ENCODE measurements at places on chromosomes 16 and 17.

- DNase-seq = no peak
Observed at GRCh38 chr16:68627951-68628425, 17.1 kb upstream of the CDH3 start.

DNA sequence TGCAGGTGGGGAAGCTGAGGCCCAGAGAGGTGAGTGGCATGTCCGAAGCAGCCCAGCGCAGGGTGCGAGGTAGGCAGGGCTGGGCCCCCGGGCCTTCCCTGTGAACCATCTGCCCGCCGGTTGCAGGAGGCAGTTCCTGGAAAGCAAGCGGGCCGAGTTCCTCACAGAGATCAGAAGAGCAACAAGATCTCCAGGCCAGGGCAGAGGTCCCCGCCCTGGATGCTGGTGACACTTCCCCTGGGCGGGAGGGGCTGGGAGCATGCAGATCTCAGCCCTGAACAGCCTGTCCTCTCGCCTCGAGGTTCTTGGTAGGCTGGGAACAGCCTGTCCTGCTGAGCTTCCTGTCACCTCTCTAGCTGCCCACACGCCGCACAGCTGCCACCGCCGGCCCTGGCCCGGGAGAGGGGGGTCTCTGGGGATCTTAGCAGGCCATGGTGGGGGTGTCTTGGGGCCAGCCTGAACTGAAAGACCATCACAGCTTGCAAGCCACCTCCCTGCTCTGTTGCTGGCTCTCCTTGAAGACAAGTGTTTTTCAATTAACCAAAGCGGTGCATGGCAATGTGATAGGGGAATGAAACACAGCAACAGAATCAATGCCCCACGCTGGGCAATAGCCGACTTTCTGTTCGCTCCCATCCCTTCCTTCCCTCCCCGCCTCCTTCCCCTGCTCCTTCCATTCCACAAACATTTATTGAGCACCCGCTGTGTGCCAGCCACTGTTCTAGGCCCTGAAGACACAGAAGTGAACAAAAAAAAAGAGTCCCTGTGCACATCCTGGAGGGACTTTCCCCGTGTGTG, 31.7 kb downstream of the SOCS1 start:
- DNase-seq = no peak

GRCh38 chr17:58318627-58319172, 9.9 kb downstream of the TSPOAP1 start:
- no peak for DNase-seq

DNA sequence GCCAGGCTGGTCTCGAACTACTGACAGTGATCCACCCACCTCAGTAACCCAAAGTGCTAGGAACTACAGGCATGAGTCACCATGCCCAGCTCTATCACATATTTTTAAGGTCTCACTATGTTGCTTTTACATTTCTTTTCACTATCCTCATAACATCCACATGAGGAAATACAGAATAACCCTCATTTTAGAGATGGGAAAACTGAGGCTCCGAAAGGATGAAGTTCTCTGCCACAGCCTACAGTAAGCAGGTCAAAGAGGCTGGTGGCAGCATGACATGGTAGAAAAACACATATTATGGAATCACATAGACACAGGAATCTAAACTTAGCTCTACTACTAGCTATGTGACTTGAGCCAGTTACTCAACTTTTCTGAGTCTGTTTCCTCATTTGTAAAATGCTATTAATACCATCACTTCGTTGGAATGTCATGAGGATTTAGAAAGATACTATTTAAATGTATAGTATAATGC, 32.2 kb downstream of the APPBP2 start:
- no peak for DNase-seq

DNA sequence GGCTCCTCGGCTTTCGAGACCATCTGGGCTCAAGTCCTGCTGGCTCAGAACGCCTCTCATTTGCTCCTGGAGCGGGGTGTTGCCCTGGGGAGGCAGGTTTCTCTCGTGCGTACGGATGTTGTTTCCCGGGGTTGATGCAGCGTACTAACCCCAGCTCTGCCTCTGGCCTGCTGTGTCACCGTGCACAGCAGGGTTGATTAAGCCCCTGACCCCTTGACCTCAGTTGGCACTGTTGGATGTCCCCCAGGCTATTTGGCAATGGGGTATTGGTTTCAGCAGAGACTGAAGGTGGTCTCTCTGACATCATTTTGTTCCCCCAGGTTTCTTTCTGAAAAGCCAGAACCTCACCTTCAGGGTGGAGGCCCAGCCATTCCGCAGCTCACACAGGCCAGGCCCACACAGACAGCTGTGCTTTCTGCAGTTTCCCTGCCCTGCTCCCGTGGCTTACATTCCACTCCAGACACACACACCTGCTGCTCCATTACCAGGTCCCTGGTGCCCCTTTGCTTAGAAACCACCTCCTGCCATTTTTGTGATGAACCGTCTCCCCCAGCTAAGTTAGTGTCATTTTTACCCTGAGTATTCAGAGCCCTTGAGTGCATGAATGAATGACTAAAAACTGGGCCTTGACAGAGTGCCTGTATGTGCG, 233.5 kb downstream of the CCDC182 start:
- DNase-seq = no peak

DNA sequence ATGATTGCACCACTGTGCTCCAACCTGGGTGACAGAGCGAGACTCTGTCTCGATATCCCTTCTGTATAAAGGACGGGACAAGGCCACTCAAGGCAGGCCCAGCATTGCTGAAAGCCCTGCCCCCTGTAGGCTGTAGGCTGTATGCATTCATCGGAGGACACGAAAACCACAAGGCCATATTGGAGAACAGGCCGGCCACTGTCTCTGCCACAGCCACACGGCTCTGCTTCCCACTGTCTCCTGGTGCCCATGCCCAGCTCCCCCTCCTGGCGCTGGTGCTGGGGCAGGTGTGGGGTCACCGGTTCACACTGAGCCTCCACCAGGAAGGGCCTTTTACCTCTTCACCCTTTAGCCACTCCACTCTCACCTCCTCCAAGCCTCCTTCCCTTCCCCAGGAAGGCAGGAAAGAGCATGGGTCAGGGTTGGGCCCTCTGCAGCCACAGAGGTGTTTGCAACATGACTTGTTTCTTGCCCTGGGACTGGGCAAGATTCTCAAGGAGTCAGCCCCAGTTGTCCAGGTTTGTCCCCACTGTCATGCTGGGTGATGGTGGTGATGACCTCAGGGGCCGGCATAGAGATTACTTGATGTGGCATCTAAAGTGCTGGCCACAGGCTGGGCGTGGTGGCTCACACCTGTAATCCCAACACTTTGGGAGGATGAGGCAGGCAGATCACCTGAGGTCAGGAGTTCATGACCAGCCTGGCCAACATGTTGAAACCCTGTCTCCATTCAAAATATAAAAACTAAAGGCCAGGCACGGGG, 5.3 kb upstream of the NTN3 start:
- no peak for DNase-seq

GRCh38 chr16:1335996-1336395, 2.6 kb downstream of the BAIAP3 start:
- no peak for DNase-seq
